Naive thymus-derived CD8-positive, alpha-beta T cell (primary cell): ENCODE measurements at places on chromosomes 7 and 10. TPM values are rescaled to one million over a fixed set of nuclear protein-coding genes. Genes with fewer than 3 reads are reported as not detected.

CYP2W1 gene
- not detected for total RNA-seq

LYZL2 gene
- not detected for total RNA-seq

TRUB1 gene
- total RNA-seq: 12.3 TPM

TACR2 gene
- not detected for total RNA-seq

NOM1 gene
- total RNA-seq: 40.1 TPM

PBLD gene
- 2.2 TPM for total RNA-seq

SRRM3 gene
- not detected for total RNA-seq

NEUROD6 gene
- not detected for total RNA-seq

PNLIP gene
- total RNA-seq: not detected

TUBB8 gene
- total RNA-seq: not detected
